ENCODE measurements at places on chromosomes 7 and 10.
A peak's percentile ranks its signal among the peaks of the same experiment; 100 is the strongest.

DNA sequence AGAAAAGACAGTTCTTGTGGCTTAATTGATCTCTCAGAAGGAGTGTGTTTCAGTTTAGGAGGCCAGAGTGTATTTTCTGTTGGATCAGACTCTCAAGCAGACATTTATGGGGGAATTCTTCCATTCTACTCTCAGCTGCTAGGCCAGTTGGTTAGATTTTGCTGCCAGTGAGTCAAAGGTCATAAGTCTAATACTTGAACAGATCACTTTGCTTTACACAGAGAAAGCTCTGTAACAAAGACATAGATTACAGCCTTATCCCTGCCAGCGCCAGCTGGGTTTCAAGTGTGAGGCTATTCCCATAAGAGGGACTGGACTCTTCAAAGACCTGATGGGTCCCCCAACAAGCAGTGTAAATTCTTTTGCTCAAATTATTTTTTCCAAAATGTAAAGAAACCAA lies 145.6 kb upstream of the SEMA3C start:
- no peak for DNase-seq

GRCh38 chr7:120805636-120806388 lies 52.1 kb downstream of the TSPAN12 start:
- no peak for DNase-seq

- no peak for DNase-seq
Measured at GRCh38 chr7:132386201-132386681, 190.0 kb downstream of the PLXNA4 start.

GRCh38 chr10:127813290-127813689 lies 76.3 kb downstream of the FOXI2 start:
- DNase-seq, result no peak

DNA sequence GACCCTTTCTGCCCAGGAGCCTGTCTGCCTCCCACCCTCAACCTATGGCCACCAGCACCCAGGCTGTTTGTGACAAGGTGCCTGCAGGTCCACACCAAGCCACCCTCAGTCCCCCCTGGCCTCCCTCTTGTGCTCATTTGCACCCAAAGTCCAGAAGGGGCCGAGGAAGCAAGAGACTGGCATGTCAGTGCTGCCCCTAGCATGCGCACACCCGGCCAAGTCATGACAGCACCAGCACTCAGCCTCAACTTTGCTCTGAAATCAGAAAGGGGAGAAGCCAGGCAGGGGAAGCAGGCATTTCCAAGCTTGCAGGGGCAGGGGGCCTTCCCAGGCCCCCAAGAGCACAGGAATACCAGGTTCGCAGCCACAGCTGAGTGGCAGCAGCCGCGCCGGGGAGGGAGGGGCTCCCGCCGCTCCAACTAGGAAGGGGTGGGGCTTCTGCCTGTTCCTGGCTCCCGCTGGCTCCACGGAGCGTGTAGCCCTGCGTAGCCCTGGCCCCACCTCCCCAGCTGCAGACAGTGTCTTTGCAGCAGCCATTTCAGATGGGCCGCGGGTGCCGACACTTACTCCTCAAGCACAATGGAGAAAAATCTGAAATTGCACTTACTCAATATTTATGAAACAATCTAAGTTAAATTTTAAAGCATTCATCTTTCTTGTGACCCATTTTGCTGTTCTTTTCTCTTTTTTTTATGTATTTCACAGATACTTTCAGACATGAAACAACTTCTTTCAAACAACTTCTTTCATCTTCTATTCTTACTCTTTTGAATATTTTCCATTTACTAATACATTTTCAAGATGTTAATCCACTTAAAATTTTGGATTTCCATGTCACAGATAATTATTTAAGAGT lies 54.9 kb upstream of the ABCB5 start:
- no peak for DNase-seq

DNA sequence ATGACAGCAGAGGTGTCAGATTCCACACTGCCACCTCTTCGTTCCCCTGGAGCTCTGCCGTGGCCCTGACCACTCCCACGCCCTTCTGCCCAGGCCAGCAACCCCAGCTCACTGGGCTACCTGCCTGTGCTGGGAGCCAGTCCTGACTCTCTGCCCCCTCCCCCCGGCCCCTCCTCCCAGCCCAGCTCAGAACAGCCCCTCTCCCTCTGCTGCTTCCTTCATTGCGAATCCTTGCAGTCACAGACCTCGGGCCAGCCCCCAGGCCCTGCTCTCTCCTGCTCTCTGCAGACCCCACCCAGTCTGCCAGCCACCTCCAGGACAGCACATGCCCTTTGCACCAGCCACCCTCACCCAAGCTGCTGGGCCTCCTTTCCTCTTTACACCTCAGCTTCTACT lies 60.4 kb downstream of the TCERG1L start:
- DNase-seq, result no peak

GRCh38 chr10:24320373-24320772 lies 111.4 kb downstream of the KIAA1217 start:
- DNase-seq, result no peak

GRCh38 chr10:77173615-77174461 lies 463.8 kb downstream of the KCNMA1 start:
- DNase-seq, result peak; percentile 30

DNA sequence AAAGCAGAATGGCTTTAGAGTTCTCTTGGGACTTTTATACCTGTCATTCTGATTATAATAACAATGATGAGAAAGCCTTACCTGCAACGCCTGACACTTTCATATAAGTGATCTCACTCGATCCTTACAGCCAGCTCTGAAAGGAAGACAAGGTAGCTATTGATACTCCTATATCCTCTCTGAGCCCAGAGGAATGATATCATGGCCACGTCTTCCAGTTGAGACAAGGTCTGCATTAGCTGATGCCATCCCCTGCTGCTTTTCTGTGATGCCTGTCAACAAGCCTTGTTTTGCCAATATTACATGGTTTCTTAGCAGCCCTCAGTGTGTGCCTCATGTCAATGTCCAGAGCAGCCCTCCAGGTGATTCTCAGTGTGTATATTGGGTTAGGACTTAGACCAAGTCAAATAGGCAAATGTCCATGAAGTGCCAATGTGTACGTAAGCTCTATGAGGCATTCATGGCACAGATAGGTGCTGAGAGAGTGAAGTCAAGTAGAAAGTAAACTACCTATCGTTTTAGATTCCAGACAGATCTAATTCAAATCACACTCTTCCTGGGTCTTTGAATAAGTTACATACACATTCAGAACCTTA lies 405.9 kb downstream of the ADRA2A start:
- DNase-seq, result no peak

- no peak for DNase-seq
Measured at GRCh38 chr10:92407305-92408016, 116.5 kb downstream of the MARCHF5 start.

DNA sequence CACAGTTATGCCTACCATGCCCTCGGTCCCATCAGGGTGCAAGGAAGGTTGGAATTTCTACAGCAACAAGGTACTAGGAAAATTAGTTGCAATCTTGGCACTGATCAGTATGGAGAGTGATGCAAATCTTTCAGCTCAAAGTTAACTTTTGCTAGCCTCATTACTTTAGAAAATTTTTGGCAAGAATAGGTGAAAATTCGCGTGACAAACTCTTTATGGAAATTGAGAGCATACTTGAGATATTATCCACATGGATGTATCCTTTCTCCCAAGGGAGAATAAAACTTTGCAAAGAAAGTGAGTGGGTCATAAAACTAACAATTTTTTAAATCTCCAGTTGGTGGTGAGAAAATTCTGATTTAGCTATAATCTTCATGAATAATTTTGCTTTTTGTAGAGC lies 71.1 kb upstream of the SLC39A12 start:
- no peak for DNase-seq

DNA sequence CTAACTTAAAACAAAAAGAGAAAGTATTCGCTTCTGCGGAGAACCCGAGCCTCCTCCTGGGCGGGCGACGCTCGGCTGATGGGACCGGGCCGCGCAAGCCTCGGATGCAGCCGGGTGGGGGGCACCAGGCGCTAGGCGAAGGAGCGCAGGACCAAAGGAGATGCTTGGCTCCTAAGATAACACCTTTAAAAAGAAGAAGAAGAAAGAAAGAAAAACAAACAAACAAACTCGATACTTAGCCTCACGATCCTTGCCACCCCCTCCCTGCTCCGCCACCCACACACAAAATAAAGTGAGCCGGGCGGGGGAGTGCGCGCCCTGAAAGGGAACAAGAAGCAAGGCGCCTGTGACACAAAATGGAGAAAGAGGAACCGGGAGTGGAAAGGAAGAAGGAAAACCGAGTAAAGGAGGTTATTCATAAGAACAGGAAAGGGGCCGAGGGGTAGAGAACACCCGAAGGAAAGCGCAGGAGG lies 34.0 kb upstream of the EBLN1 start:
- DNase-seq, result peak; percentile 78

DNA sequence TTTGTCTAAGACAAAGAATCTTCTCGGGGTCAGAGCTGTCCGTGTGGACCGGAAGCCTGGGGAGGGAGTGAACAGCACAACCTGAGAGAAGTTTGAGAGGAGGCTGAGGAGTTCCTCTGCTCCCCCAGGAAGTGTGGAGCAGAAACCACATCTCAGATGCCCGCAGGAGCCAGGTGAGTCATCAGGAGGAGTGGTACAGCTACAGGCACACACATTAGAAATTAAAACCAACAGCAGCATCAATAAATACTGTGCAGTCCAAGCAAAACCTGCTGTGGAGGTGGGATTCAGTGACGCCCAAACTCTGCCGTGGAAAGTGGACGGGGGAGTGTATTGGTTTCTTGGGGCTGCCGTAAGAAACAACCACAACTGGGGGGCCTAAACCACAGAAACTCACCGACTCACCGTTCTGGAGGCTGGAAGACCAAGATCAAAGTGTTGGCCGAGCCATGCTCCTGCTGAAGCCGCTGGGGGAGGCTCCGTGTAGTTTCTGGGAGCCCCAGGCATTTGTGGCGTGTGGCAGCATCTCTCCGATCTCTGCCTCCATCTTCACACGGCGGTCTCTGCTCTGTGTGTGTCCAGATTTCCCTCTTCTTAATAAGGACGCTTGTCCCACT lies 31.2 kb upstream of the GARS1 start:
- DNase-seq, result no peak

- no peak for DNase-seq
Measured at GRCh38 chr10:101903827-101904550, 60.4 kb upstream of the KCNIP2 start.

GRCh38 chr7:69735582-69735981 lies 137.3 kb downstream of the AUTS2 start:
- no peak for DNase-seq

DNA sequence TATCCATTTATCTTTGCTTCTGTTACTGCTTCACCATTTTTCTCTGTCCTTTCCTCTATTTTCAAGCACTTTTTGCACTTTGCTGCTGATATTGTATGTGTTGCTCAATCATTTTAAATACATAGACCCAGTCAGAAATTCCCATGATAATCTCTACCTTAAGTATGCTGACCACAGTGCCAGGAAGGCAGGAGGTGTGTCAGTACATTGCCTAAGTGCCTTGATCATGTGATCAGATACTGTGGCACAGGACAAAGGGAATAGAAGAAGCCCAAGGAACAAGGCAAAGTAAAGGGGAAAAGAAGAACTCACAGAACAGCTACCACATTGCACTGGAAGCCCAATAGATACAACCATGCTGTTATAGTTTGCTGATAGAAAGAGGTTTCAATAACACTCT lies 53.7 kb upstream of the CD36 start:
- DNase-seq, result no peak

- DNase-seq, result no peak
Measured at GRCh38 chr10:127345231-127345965, 149.0 kb upstream of the INSYN2A start.

DNA sequence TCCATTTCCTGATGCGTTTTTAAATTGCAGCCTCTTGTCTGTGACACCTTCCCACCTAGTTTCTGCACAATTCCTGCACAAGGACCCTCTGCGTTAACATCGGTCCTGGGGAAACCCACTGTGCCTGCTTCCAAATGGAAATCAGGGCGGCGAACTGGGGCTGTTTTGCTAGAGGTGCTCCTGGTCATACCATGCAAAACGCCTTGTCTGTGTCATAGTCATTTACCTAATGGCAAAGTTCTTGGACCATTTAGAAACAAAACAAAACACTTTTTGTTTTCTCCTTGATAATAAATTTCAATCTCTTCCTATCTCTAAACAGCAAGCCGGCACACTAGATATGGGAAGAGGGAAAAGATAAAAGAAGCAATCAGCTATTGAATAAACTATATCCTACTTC lies 206.9 kb upstream of the KLF14 start:
- no peak for DNase-seq
